ENCODE measurements at places on chromosomes 6 and 20. TPM values are rescaled to one million over a fixed set of nuclear protein-coding genes. Genes with fewer than 3 reads are reported as not detected.

The RANBP9 gene
- 52.4 TPM for total RNA-seq

The RIPPLY2 gene
- not detected for total RNA-seq

The SPAG4 gene
- 3.7 TPM for total RNA-seq

The TIAM2 gene
- total RNA-seq, result 5.9 TPM
